ENCODE measurements at places on chromosomes 12 and 14.

- no peak for DNase-seq
Measured at GRCh38 chr12:53754633-53755264, 3.0 kb upstream of the CISTR start.

GRCh38 chr12:14930299-14930698, 8.0 kb downstream of the ERP27 start:
- DNase-seq, result no peak

DNA sequence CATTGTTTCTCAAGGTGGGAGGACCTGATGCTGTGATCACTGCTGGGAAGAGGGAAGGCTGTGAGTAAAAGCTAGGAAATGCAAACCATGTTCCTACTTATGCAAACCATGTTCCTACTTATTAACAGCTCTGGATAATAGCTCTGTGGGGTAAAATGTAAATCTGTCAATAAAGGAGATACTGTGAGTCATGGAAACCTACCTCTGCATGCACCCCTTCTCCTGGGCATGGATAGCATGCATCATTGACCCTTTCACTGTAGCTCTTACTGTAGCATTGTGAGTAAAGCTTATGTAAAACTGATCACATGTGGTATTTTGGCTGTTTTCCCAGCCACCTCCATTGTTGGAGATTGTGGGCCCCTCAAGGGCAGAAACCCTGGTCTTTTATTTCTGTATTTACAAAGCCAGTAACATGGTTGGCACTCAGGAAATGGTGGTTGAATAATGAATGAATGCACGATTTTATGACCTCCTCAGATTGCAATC, 253.7 kb downstream of the GRIN2B start:
- DNase-seq, result peak; percentile 69

DNA sequence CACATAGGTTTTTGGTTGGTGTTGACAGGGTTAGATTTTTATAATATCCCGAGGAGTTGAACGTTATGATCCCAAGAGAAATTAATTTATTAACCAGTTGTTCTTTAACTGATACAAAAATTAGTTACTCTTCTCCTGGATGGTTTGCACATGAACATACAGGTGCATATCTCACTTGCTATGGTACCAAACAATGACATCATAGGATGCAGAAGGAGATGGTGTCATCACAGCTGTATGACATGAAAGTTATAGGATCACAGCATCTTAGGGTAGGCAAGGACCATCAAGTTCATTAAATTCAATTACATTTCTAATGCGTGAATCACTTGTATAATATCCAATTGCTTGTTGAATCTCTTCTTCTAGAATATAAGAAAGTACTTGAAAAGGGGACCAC, 175.8 kb downstream of the PAH start:
- no peak for DNase-seq

- no peak for DNase-seq
Measured at GRCh38 chr12:46259713-46260112, 9.1 kb downstream of the SLC38A1 start.
